MG63 (cell line): ENCODE measurements at places on chromosomes 5 and 9. TPM values are rescaled to one million over a fixed set of nuclear protein-coding genes. Genes with fewer than 3 reads are reported as not detected.

DNA sequence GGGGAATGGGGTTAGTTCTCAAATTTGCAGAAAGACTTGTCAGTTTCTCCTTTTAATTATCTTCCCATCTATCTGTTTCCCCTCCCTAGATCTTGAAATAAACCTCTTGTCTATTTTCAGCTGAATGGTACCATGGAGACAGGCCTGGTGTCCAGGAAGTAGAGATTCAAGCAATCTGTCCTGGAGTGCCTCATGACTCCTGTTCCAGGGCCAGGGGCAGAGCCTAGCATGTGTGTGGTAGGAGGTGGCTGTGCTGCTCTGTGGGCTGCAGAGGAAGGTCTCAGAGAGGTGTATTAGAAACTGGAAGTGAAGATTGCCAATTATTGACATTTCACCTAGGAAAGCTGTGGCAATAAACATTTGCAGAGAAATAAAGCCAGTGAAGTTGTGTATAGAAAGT is 175.8 kb upstream of the ATP10B start:
- no peak for DNase-seq

- DNase-seq: no peak
Observed at GRCh38 chr5:121982893-121983285, 21.1 kb downstream of the SRFBP1 start.

DNA sequence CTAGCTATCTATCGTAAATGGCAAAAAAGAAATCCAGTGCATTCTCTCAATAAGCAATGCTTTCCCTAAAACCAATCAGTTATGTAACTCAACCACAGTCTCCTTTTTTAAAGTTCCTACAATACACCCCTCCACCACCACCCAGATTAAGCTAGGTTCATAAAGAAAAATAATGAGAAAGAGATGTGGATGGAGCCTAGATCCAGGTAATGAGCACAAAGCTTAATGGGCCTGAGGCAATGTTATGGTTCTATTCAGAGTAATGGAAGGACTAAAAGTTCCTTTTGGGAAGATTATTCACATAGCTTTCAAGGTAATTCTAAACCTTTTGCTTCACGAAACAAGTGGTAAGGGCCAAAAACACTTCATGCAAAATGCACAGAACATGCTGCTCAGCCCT is 113.5 kb downstream of the MPDZ start:
- no peak for DNase-seq

The HACD4 gene
- total RNA-seq: 3.8 and 6.7 TPM in 2 replicates

GRCh38 chr5:165321912-165322311 is 1816.5 kb downstream of the MAT2B start:
- DNase-seq: peak; percentile 57

DNA sequence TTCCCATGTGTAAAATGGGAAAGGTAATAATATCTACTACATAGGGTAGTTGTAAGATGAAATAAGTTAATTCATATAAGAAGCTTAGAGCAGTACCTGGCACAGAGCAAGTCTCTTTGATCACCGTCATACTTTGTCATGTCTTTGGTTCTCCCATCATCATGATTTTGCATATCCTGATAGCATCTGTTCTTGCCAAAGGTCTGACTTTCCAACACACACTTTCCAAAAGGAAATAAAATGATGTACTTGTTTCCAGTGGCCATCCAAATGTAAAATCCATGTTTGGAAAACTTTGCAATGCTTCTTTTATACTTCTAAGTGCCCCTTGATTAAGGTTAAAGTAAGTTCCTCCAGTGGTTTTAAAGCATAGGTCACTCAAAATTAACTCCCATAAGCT is 266.9 kb upstream of the PTGER4 start:
- DNase-seq: no peak

GRCh38 chr5:142782976-142783530 is 12.9 kb downstream of the ARHGAP26 start:
- DNase-seq: no peak

The XPA gene
- total RNA-seq: 4.9 and 15.5 TPM in 2 replicates

- DNase-seq: no peak
Observed at GRCh38 chr5:147359581-147359980, 124.8 kb downstream of the STK32A start.

DNA sequence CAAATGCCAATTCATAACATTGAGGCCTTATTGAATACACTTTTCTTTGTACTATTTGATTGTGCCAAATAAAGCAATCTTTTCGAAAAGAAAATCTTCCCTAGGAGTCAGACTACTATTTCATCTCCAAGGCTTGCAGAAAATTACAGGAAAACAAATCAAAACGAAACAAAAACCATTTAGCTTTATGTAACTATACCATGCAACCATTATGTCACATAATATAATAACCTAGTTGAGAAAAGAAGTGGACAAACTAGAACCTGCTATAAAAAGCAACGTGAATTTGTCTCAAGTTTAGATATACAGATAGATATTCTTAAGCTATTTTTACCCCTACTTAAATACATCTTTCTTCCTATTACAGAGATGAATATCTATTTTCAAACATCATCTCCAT is 18.0 kb downstream of the HTR4 start:
- no peak for DNase-seq

DNA sequence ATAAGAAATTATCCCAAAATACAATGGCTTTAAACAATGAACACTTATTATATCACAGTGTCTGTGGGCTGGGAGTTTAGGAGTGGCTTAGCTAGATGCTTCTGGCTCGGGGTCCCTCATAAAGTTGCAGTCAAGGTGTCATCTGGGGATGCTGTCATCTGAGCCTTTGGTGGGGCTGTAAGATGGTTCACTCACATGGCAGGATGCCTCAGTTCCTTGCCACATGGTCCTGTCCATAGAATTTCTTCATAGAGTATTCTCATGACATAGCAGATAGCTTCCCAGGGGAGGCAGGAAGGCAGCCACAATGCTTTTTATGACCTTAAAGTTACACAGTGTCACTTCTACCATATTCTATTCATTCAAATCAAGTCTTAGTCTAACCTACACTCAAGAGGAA is 51.2 kb upstream of the HMHB1 start:
- DNase-seq: no peak

DNA sequence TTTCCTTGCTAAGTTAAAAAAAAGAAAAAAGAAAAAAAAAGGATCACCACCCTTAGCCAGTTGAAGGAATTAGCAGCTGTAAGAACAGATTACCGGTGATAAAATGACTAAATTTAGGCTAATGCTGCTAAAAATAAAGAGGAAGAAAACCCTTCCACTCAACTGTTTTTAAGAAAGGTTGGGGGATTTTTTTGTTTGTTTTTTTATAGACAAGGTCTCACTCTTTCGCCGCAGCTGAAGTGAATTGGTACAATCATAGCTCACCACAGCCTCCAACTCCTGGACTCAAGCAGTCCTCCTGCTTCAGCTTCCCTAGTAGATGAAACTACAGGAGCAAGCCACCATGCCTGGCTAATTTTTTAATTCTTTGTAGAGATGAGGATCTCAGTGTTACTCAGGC is 101.7 kb downstream of the SNCAIP start:
- DNase-seq: no peak

DNA sequence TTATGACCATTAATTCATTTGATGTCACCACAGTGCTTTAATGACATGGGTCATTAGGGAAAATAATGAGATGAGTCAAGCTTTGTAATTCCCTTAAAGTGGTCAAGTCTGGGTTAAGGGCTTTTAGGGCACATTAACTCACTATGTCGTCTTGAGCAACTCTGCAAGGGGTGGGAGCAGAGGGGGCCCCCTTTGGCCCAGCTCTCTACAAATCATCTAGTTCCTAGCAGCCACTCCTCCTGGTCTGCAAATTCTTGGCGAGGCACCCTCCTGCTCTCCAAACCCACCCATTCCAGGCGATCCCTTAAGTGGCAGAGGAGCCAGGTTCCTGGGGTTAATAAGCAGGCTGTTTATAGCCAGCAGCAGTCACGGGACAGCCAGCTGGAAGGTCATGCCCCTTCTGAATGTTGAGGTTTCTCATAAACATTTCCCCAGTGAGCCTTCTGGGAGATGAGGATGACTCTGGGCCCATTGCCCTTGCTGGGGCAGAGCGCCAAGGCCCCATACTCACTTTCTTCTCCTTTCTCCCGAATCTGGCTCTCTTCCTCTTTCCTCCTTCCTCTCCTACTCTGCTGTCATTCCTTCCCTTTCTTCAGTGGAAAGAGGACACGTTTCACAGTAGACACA is 14.3 kb upstream of the GPX3 start:
- DNase-seq: peak; percentile 96

The KLHL3 gene
- 0.82 TPM in 1 of 2 replicates, not detected in the other for total RNA-seq

GRCh38 chr5:38650540-38650939 is 94.1 kb upstream of the LIFR start:
- DNase-seq: no peak

The ADGRD2 gene
- not detected in 2 replicates for total RNA-seq

The SETD9 gene
- 16.0 and 22.5 TPM in 2 replicates for total RNA-seq

The EIF4E1B gene
- not detected in 2 replicates for total RNA-seq

- DNase-seq: no peak
Observed at GRCh38 chr9:15505921-15506320, 4.8 kb downstream of the PSIP1 start.

The F12 gene
- total RNA-seq: 1.3 and 2.3 TPM in 2 replicates

The GABBR2 gene
- 3.8 and 5.8 TPM in 2 replicates for total RNA-seq
